EH (cell line): ENCODE measurements at places on chromosomes 5 and 9.

DNA sequence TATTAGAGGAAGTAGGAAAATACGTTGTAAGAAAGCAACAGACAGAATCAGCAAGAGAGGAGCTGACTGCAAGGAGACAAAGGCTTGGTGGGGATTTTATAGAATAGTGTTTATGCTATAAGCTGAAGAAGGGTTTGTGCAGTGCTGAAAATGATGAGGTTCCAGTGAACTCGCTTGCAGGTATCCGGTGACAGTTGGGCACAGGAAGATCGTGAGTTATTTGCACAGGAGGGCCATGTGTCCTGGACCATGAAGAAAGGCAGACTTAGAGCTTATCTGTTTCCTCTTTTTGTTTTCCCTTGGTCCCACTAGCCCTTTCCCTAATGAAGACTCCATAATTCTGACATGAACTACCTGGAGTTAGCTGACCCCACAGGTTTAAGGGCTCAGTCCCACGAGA is 61.4 kb downstream of the NXNL2 start:
- no peak for DNase-seq

DNA sequence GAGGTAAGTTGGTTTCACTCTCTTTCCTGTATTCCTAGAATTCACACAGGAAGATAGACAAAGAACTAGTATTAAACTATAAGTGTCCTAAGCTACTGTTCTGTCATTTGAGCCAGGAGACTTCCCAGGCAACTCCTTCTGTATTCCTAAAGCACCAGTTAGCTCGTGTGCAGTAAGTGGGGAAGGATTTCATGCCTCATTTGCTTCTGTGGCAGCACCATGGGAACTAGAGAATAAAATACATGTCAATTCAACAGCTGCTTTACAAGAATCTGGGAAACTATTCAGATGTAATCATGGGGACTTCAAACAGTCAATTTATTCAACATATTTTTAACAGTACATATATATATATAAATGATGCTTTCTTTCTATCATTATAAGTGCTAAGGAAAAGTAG is 762.3 kb downstream of the PRELID2 start:
- no peak for DNase-seq

GRCh38 chr5:52731274-52732027 is 56.3 kb upstream of the ITGA1 start:
- DNase-seq, result no peak

DNA sequence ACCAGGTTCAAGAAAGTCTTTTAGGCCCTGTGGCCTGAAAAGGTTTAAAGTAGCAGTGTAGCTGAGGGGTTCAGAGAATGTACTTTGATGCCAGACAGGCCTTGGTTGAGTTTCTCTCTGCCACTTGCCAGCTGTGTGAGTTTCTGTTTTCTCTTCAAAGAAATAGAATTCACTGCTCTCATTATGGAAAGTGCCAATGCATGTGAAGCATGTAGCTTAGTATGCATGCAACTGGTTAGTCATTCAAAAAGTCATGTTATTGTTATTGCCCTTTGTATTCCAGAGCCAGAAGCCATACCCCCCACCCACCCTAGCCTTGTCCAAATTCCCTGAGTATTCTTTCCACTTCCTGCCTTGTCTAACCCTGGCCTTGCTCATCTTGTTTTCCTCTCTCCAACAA is 101.7 kb downstream of the ADRB2 start:
- DNase-seq, result peak; percentile 70

- no peak for DNase-seq
These were observed 139.7 kb downstream of the CRB2 start for GRCh38 chr9:123495731-123496130.

DNA sequence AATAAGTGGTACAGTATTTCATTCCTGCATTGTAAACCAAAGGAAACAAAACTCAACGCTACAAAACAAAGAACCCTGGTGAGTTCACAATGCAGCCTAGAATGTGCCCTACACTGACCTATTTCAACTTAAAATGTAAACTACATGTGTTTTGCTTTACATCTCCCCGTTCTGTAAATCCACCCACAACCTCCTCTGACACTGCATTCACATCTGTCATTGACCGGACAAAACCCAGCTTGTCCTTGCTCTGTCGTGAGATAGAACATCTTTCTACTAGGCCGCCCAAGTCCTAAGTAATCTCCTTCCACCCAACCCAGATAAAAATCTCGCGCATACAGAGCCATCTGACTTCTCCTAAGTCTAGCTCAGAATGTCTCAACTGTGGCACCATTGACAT is 6.1 kb upstream of the VLDLR start:
- DNase-seq, result no peak

DNA sequence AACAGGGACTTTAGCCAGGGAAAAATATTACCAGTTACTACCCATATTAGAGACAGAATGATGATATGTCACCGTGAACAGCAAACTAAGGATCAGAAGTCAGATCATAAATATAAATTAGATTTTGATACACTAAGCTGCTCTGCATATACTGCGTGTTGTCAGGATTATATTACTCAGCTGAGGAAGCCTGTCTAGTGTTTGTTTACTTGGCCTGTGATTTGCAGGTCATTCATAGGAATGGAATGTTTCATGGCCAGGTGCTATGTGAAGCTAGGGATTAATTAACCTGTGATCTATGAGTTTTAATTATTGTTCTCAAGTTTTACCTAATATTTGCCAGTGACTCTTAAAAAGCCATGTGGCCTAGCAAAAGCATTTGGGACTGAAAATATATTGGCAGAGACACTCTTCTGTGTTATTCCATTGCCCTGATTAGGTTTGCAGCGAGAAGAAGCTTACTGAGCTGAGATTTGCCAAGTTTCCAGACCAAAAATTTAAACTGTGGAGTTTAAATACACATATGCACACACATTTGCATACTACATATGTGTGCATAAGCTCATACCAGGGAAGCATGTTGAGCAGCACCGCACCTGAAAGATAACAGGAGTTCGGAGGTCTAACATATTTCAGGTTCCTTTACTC is 496.3 kb upstream of the GRIA1 start:
- DNase-seq, result no peak

GRCh38 chr5:14226992-14227391 is 83.8 kb downstream of the TRIO start:
- DNase-seq, result no peak

GRCh38 chr5:60323596-60323995 is 376.4 kb downstream of the DEPDC1B start:
- DNase-seq, result no peak

DNA sequence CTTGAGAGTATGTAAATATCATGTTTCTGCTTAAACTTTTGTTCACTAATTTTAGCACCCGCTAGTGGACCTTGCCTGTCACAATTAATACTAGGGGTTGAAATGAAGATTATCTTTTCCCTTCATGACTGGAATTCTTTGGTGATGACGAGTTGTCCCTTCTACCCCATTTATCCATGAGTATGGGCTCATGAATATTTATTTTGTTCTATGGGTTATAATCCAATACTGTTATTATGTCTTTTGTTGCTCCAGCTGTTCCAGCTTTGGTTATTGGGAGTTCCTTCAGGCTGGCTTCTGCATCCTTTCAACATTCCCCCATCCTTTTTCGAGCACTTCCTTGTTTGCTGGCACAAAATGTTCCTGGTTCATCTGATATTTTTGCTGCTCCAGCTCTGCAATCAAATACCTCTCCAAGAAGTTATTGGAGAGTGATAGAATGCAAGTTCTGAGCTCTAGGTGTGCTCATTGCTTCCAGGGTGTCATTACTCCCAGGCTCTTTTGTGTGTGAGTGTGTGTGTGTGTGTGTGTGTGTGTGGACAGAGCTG is 19.7 kb upstream of the ARHGEF28 start:
- DNase-seq, result peak; percentile 22

- DNase-seq, result no peak
These were observed 18.3 kb upstream of the ANKHD1 start for GRCh38 chr5:140383300-140383699.

DNA sequence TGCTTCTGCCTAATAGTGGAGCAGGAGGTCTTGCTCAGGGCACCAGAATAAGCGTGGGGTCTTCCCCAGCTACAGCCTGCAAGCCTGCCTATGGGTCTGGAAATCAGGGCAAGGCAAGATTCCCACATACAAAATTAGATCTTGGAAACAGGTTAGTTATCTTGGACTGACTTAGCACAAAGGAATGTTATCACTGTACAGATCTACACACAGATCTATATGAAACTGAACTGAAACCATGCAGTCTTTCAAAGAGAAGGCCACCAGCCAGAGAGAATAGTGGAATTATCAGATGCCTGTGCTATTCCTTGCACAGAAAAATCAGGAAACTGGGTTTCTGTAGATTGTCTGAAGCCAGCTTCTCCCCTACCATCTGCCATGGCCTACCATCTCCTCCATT is 585.7 kb downstream of the ACTL7B start:
- DNase-seq, result peak; percentile 73

DNA sequence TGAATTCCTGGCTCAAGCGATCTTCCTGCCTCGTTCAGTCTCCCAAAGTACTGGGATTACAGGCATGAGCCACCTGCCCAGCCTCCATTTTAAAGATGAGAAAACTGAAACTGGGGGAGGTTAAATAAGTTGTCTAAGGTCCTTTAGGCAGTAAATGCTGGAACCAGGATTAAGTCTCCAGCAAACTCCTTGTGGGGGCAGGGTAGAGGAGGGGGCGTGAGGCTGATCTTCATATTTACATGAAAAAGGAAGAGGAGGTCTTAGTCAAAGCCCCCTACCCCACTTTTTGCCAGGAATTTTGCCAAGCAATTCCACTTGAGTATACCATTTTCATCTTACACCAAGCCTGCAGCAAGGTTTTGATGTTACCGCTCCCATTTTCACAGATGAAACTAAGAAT is 76.6 kb upstream of the NR4A3 start:
- DNase-seq, result no peak

GRCh38 chr5:72268753-72269410 is 51.2 kb downstream of the MRPS27 start:
- peak; percentile 69 for DNase-seq

DNA sequence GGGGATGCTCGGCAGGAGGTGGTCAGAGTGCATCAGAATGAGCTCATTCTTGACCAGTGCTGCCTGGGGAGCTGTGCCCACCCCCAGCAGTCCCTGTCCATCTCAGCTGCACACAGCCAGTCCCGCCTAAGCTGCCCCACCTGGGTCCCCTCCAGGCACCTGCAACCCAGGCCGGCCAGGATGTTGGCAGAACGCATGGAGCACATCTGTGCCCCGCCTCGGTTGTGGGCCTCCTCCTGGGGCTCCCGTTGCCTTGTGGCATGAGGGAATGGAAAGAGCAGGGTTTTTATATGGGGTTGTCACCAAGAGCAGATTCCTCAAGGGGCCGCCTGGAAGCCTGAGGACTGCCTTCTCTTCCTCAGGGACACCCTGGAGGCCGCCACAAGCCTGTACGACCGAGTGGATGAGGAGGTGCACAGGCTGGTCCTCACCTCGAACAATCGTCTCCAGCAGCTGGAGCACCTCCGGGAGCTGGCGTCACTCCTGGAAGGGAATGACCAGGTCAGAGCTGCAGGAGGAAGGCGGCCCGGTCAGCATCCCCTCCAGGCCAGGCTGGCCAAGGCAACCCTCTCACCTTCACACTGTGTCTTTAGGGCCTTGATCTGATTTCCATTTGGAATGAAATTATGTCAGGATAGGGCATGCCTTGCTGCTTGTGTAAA is 34.8 kb upstream of the LRRC14B start:
- DNase-seq, result no peak

DNA sequence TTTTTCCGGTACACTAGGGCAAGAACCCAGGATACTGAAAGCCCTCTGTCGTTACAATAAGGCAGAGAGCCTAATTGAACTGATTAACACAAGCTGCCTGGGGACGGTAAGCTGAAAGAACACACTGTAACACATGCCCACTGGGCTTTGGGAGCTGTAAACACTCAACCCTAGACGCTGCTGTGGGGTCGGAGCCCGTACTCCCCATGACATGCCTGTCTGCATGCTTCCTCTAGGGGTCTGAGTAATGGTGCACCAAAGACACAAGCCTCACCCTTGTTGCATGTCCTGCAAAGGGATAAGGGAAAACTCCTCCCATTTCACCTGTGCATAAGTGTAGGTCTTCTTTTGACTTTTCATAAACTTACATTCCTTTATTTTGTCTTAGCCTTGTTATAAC is 194.0 kb downstream of the FBXL7 start:
- DNase-seq, result no peak

DNA sequence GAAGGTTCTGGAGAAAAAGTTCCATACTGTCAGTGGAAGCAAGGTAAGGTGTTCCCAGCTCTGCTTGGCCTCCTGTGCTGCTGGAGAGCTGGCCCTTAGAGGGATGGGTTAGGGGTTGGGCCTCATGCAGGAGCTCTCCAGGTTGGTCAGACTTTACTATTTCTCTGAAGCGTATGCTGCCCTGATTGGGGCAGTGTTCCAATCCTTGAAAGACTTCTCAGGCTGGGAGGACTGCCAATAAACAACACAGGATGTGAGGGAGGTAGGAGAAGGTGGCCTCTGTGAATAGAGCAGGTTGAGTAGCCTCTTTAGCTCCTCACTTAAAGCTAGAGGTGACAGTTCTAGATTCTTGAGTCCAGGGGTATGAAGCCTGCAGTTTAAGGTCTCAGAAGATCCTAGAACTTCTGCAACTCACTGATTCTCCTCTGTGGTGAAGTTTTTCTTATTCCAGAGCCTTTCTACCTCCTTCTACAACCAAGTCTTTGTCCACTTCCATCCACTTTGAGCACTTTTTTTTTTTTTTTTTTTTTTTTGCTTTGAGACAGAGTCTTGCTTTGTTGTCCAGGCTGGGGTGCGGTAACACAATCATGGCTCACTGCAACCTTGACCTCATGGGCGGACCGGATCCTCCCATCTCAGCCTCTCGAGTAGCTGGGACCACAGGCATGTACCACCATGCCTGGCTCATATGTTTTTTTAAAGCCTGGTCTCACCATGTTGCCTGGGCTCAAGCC is 3.0 kb downstream of the HNRNPAB start:
- DNase-seq, result peak; percentile 64

GRCh38 chr9:124852121-124852828 is 985 bp upstream of the WDR38 start:
- no peak for DNase-seq
